Breast epithelium (tissue), 4 donors: ENCODE measurements at places on chromosomes 5 and 9.

GRCh38 chr9:129938291-129938979 lies 103.2 kb downstream of the USP20 start:
- no peaks in the 10 kb centered on the region for H3K27me3 ChIP-seq
- H3K36me3 ChIP-seq, result no peaks in the 10 kb centered on the region
- no peaks in the 10 kb centered on the region for H3K4me1 ChIP-seq
- no peak for DNase-seq
- H3K4me3 ChIP-seq, result no peak overlapping the region
- peak overlapping the region; percentile 52 for H3K27ac ChIP-seq

GRCh38 chr9:106111039-106111730 lies 416.8 kb downstream of the TMEM38B start:
- no peak overlapping the region for H3K27ac ChIP-seq
- H3K4me1 ChIP-seq, result no peaks in the 10 kb centered on the region
- no peaks in the 10 kb centered on the region for H3K36me3 ChIP-seq
- no peak overlapping the region for H3K4me3 ChIP-seq

- peak within 1 kb of the TSS; percentile 84 for H3K4me3 ChIP-seq
- H3K27me3 ChIP-seq, result no peaks in the 10 kb centered on the region
- no peaks in the 10 kb centered on the region for H3K36me3 ChIP-seq
- DNase-seq, result peak; percentile 95
These were observed at the start of gene SLU7 for GRCh38 chr5:160418561-160419457. TSS of gene SLU7 (minus strand) at chr5:160419081. CDS start at chr5:160415294, 3,787 bp downstream.

DNA sequence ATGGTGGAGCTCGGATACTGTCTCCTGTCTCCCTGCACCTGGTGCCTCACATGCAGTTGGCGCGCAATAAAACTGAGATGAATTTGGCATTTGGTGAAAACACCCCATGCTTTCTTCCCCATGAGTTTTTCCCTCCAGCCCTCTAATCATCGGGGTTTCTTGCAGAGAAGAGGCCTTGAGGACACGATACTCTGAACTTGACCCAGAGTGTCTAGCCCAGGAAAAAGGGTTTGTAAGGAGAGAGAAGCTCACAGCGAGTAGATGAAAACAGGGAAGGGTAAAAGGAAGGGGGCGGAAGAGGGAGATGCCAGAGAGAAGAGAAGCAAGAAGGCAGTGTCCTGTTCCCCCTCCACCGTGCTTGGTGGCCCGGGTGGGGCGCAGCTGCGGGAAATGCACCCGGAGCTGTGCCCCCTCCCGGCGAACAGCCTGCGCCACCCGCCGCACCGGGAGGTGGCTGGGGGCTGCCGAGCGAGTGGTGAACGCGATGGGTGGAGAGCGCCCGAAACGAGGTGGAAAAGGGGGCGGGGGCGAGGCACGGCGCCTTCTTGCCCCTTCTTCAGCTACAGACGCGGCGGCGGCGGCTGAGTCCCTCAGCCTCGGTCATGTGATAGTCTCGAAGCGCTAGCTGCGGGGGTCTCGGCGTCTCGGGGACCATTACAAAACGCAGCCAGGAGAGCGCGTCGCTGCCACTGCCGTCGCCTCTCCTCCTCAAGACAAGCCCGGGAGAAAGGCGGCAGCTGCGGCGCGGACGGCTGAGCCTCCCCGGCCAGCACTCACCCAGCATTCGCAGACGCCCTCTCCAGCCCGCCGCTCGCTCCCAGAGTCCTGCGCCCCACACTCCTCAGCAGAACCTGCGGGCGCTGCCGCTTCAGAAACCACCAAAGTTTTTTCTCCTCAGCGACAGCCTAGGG lies 1.1 kb upstream of the FOXB2 start:
- no peak for DNase-seq
- no peak overlapping the region for H3K27ac ChIP-seq
- peak overlapping the region; percentile 52 for H3K4me3 ChIP-seq
- peaks cover 10% of the 10 kb centered on the region for H3K4me1 ChIP-seq

- no peak overlapping the region for H3K27ac ChIP-seq
- H3K4me3 ChIP-seq, result no peak overlapping the region
- no peak for DNase-seq
- H3K36me3 ChIP-seq, result no peaks in the 10 kb centered on the region
These were observed 34.6 kb upstream of the CPLX2 start for GRCh38 chr5:175836737-175837136.

DNA sequence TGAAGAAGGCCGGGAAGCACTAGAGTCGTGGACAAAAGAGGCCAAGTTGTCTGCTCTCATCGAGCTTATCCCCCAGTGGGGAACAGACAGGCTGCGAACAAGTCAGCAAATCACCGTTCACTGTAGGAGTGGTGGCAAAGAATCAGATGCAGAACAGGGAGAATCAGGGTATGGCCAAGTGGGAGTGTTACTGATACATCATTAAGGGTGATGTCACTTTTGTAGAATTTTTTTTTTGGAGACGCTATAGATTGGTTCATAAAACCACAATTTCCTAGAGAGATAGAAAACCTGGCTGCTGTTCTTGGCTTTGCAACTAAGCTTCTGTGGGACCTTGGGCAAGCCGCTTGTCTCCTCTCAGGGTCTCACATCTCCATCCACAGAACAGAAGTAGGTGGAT lies 21.3 kb downstream of the SPRY4 start:
- H3K36me3 ChIP-seq, result no peaks in the 10 kb centered on the region
- no peaks in the 10 kb centered on the region for H3K27me3 ChIP-seq
- H3K27ac ChIP-seq, result no peak overlapping the region
- no peak overlapping the region for H3K4me3 ChIP-seq
- H3K4me1 ChIP-seq, result no peaks in the 10 kb centered on the region

DNA sequence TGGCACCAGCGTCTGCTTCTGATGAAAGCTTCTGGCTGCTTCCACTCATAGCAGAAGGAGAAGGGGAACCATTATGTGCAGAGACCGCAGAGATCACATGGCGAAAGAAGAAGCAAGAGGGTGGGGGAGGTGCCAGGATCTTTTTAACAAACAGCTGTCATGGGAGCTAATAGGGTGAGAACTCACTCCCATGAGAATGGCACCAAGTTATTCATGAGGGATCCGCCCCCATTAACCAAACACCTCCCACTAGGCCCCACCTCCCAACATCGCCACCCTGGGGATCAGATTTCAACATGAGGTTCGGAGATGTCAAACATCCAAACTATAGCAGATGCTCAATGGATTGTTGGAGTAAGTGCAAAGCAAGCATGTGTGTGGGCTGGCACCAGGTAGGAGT lies 125.8 kb upstream of the SLIT3 start:
- DNase-seq, result no peak
- no peak overlapping the region for H3K4me3 ChIP-seq
- no peak overlapping the region for H3K27ac ChIP-seq
- no peaks in the 10 kb centered on the region for H3K4me1 ChIP-seq

- H3K27me3 ChIP-seq, result no peaks in the 10 kb centered on the region
- no peak for DNase-seq
These were observed 13.0 kb downstream of the MEGF9 start for GRCh38 chr9:120701248-120701647.

- H3K27me3 ChIP-seq, result no peaks in the 10 kb centered on the region
- H3K27ac ChIP-seq, result no peak overlapping the region
- H3K36me3 ChIP-seq, result no peaks in the 10 kb centered on the region
- no peak overlapping the region for H3K4me3 ChIP-seq
These were observed 92.3 kb downstream of the SVEP1 start for GRCh38 chr9:110487196-110487595.

- no peaks in the 10 kb centered on the region for H3K36me3 ChIP-seq
- no peak overlapping the region for H3K4me3 ChIP-seq
- no peak for DNase-seq
- no peak overlapping the region for H3K27ac ChIP-seq
- no peaks in the 10 kb centered on the region for H3K4me1 ChIP-seq
- H3K27me3 ChIP-seq, result no peaks in the 10 kb centered on the region
These were observed 5.6 kb downstream of the HRH2 start for GRCh38 chr5:175663186-175664184.

DNA sequence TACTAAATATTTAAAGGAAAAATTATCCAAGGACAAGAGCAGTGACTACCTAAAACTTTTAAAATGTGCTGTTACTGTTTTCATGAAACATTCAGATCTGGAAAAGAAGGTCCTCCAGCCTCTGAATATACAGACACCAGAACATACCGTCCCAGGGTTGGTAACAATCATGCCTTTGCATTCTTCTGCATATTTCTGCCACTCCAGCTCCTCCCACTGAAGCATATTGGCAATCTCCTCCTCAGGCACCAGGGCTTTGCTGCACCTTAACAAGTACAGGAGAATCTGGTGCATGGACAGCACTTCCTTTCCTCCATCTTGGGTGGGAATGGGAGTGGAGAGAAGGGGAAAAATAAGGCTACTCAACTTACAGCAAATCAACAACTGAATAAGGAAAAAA lies 60.0 kb downstream of the DROSHA start:
- H3K36me3 ChIP-seq, result peaks cover 5% of the 10 kb centered on the region
- H3K27ac ChIP-seq, result no peak overlapping the region
- H3K27me3 ChIP-seq, result no peaks in the 10 kb centered on the region
- no peak for DNase-seq
- no peaks in the 10 kb centered on the region for H3K4me1 ChIP-seq

- H3K36me3 ChIP-seq, result no peaks in the 10 kb centered on the region
- no peak overlapping the region for H3K27ac ChIP-seq
- no peak for DNase-seq
- no peaks in the 10 kb centered on the region for H3K27me3 ChIP-seq
These were observed 44.9 kb downstream of the SLC25A51 start for GRCh38 chr9:37859043-37859442.

GRCh38 chr5:64876203-64876602 lies 107.5 kb downstream of the CWC27 start:
- no peak for DNase-seq
- H3K4me1 ChIP-seq, result no peaks in the 10 kb centered on the region
- H3K4me3 ChIP-seq, result no peak overlapping the region
- H3K27ac ChIP-seq, result no peak overlapping the region
- H3K27me3 ChIP-seq, result no peaks in the 10 kb centered on the region
